ENCODE measurements at places on chromosomes 4 and X.

DNA sequence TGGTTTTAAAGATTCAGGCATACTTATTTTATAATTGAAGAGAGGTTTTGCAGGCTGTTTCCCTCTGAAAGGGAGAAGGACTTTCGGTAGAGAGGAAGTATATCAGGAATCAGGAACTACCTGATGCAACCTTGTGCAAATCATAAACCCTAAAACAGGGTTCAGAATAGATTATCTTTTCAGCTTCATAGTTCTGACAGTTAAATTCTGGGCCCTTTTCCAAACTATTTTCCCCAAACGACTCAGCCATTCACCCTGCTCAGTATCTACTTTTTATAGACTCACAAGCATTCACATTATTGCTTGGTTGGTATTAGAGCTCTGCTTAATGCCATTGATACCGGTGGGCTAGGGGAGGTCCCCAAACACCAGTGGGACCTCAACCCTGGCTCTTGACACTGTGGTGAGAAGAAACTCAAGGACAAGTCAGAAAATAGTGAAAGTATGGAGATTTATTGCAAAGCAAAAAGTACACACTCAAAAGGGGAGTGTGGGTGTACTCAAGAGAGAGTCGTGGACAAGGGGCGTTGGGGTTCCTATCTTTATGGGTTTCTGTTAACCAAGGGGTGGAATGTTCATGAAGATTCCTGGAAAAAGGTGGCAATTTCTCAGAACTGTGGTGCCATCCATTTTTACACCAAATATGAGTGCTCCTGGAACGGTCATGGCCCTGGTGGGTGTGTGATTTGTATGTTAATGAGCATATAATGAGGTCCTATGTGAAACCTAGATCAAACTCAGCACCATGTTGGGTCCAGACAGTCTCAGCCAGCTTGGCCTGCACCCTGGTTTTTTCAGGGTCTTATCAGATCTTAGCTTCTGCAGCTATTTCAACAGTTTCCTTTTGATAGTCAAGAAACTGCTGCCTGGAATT is 238.3 kb downstream of the DCLK2 start:
- no peak for DNase-seq

DNA sequence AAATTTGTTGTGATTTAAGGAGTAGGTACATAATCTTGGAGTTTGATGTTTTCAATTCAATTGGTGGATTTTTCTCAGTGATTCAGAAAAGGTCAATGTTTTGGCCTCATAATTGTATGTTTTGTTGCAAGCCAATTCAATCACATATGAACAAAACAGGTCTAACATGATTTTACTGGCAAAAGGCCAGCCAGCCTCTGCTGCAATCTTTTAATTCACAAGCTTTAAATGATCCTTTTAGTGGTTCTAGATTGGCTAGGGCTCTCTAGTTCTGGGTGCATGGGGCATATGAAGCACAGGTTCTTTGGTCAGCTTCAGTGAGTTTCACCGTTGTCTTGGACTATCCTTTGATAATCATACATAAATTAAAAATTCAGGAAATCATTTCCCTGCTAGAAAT is 19.2 kb upstream of the SLC6A14 start:
- DNase-seq: no peak

DNA sequence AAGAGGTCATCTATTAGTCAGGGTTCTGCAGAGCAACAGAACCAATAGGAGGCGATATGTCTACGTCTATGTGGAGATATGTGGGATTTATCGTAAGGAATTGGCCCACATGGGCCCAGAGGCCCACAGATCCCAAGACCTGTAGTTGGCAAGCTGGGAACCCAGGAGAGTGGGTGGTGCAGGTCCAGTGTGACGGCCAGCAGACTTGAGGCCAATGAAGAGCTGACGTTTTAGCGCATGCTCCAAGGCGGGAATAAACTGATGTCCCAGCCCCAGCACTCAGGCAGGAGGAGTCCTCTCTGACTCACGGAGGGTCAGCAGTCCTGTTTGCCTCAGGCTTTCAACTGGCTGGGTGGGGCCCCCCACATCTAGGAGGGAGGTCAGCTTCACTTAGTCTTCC is 21.3 kb downstream of the SPACA5 start:
- no peak for DNase-seq

- DNase-seq: no peak
Observed at GRCh38 chrX:7111518-7111917, 36.0 kb upstream of the STS start.

DNA sequence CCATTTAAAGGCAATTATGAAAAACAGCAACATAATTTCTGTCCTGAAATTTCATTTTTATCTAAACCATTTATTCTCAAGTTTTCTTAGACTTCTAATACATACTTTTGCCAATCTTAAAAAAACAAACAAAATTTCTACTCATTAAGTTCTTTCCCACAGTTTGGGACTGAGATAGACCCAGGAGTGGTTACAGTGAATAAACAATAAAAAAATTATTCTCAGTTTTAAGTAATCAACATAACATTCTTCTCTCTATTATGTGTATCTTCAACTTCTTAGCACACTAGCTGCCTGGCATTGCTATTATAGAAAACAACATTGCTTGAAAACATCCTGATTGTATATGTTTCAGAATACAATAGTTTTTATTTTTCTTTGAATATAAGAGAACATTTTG is 532.8 kb downstream of the IL15 start:
- DNase-seq: no peak

- DNase-seq: no peak
Observed at GRCh38 chr4:126592088-126592487, 1040.7 kb upstream of the INTU start.

DNA sequence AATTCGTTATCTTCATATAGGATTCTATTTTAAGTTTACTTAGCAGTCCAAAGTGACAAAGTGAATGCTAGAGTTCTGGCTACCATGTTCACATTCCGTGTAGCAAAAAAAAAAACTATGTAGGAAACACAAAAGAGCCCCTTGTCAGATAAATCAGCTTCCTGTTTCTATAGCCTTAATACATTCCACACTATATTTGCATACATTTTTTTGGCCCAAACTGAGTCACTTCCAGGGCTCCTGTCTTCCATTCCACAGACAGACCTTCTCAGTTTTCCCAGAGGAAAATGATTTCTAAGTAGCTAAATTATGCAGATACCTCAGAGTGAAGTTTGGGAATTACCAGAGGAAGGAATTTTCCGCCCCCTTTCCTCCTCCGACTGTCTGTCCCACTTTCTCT is 841.9 kb upstream of the HS3ST1 start:
- DNase-seq: no peak

DNA sequence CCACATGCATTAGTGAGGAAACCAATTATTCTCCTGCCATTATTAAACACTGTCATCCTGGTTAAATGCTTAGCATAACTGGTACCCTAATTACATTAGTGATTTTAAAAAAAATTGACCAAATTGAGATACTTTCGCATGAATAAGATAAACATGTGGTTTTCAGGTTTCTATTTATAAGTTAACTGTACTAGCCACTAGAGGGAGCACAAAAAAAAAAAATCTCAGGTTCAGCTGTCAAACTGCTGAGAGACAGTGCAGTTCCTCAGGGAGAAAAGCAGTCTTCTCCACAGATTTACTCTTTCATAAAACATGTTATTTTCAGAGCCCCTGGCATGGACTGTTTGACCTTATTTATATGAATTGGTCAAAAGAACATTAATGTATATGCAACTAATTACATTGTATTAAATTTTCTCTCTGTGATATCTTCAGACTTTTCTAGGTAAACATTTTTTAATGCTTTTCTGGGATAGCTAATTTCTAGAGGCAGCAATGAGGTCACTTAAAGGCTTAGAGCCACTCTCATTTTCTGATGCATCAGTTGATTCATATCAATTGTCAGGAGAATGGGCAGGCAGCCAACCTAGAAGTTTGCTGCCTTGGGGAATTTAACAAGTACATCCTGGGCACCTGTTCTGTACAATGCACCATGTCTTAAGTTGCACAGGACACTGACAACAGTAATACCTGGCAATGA is 167.5 kb downstream of the CDS1 start:
- no peak for DNase-seq

- DNase-seq: no peak
Observed at GRCh38 chr4:30882443-30882842, 162.3 kb downstream of the PCDH7 start.

- DNase-seq: no peak
Observed at GRCh38 chr4:146916479-146917076, 29.1 kb downstream of the TTC29 start.

DNA sequence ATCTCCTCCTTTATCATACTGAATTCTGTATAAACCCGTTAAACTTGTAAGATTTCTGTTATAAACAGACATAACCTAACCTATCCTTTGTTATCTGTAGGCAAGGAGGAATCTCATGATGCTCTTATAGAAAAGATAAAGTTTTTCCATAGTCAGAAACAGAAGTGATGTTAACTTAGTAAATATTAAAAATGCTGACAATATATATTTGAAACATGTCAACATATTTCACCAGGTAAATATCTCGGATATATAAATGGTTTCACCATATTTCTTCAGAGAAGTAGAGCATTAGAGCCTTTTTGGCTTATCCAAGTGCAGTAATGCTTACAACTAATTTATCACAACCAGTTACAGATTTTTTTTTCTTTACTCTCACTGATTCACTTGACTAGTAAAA is 625.9 kb downstream of the PDHA2 start:
- no peak for DNase-seq

DNA sequence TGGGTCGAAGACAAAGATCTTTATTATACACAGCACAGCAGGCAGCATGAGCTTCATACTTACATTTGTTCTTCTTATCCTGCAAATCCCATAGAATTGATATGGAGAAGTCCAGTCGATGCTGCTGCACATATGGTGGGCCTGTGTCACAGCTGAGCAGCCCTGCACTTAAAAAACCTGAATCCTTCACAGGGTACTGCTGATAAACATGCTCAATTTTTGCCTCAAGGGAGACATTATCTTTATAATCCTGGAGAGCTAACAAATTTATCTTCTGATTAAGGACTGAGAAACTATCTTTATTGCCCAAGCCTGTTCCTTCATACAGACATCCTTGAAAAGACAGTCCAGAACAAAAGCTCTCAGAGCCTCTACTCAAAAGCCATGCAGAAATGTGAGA is 434.4 kb upstream of the FAM47C start:
- no peak for DNase-seq

- no peak for DNase-seq
Observed at GRCh38 chr4:138222046-138222445, 20.1 kb downstream of the SLC7A11 start.

GRCh38 chr4:8368061-8368481 is 72.5 kb downstream of the ACOX3 start:
- no peak for DNase-seq

GRCh38 chr4:16224264-16225166 is 1.8 kb downstream of the TAPT1 start:
- no peak for DNase-seq

- no peak for DNase-seq
Observed at GRCh38 chr4:186265683-186266652, at the start of gene F11. Gene F11 (plus strand): TSS chr4:186266189. CDS start chr4:186267137, 948 bp downstream.

Data from activated CD4-positive, CD25-positive, alpha-beta regulatory T cell treated with anti-CD3 and anti-CD28 coated beads, Interleukin-2, amount 50 U/mL, for 72 hours (primary cell).